ENCODE measurements at places on chromosomes 2 and 18.
A peak's percentile ranks its signal among the peaks of the same experiment; 100 is the strongest.

- peak; percentile 24 for DNase-seq
These were observed 28.3 kb downstream of the RAB31 start for GRCh38 chr18:9736286-9736835.

DNA sequence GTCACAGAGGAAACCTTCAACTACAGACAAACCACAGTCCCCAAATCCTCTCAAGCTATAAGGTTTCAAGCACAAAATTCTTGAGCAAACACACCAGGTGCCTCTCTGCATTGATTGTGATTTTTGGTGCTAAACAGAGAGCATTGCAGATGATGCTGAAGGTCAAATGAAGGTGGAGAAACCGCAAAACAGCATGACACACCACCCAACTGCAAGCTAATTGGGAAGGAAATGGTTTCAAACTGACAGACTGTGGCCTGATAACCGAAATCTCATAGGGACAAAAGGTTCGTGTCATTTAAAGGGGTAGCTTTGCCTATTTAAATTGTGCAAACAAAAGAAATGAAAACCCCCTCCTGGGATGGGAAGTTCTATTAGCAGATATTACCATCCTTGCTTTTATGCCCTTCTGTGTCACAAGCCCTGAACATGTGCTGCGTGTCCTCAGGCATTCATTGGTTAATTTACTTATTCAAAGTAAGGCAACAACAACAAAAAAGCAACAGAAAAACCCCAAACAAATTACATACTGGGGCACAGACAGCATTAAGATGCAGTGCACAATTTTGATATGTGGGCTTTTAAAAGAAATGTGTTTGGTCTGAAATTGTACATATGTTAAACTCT lies 154.9 kb downstream of the AQP4 start:
- peak; percentile 70 for DNase-seq

DNA sequence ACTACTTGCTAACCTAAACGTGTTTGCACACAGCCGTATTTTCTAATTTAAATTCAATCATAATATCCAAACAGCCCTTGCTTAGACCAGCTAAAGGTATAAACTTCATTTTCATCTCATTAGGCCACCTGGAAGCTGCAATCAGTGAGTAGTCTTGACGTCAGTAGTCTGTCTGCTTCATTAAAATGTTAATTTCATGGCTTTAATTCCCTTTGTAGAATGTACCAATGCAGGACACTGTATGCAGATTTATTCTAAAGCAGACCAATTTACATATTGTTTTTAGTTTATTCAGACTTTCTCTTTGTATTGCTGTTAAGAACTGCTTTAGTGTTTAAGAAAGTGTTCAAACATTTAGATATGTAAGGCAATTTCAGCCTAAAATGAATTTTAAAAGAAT lies 158.2 kb downstream of the LCLAT1 start:
- DNase-seq: no peak

GRCh38 chr2:188949046-188949818 lies 24.9 kb upstream of the COL3A1 start:
- DNase-seq: no peak

DNA sequence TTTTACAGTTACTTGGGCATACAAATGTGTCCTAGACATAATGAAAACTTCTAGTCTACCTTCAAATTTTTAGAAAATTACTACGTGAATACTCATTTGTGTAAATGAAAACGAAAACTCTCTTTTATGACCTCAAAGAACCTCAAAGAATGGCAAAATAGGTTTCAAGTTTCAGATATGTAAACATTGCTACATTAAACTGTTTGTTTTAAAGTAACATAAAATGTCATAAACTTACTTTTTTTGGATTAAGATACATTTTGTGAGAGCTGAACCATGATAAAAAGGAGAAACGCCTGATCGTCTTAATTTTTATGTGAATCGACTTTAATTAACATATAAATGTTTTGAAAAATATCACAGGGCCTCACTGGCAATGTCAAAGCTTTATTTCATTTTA lies 91.4 kb downstream of the PPP1R1C start:
- no peak for DNase-seq

GRCh38 chr2:83827618-83828017 lies 631.5 kb downstream of the SUCLG1 start:
- no peak for DNase-seq

GRCh38 chr2:41647468-41648050 lies 400.3 kb upstream of the PKDCC start:
- DNase-seq: no peak

DNA sequence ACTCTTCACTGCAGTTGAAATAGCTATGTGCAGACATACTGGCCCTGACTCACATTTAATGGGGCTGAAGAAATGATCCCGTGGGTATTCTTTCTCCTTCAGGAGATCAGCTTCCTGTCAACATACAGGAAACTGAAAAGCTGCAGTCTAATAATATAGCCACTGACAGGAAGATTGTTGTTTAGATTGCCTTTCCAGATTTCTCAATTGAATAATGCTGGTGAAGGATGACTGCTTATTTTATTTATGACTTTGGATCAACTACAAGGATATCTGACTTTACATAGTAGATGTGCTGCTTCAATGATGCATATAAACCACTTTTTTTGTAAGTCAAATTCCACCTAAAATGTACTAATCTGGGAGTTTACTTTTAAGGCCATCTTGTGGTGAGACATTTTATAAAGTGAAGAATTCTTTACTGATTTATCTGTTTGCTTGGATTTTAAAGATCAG lies 93.4 kb upstream of the MAP4K3 start:
- DNase-seq: peak; percentile 57

DNA sequence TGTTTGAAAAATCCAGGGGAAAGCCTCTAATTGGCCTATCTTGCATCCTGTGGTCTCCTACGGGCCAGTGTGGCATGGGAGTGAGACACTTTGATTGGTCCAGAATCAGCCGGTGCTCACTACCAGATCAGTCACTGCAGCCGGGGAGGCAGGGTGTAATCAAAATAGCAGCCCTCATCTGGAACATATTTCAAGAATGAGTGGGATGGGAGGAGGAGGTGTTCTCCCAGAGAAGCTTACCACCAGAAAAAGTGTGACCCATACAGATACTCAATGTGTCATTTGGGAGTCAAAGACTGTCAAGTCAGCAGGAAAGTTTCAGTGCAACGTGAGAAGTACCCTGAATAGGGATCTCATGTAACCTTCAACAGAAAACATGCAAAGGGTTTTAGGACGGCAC lies 393.9 kb upstream of the SLC14A2 start:
- DNase-seq: no peak

Data from inflammatory macrophage treated with lipopolysaccharide for 4 hours (primary cell).